IMR-90 (cell line): ENCODE measurements at places on chromosomes 6 and 20. TPM values are rescaled to one million over a fixed set of nuclear protein-coding genes. Genes with fewer than 3 reads are reported as not detected.

Gene GLP1R
- not detected in 2 replicates for polyA plus RNA-seq

Gene PSORS1C2
- not detected in 2 replicates for polyA plus RNA-seq

Gene CTAGE9
- not detected in 2 replicates for polyA plus RNA-seq

Gene PRSS16
- 0.14 and 0.39 TPM in 2 replicates for polyA plus RNA-seq

Gene SIRPD
- not detected in 2 replicates for polyA plus RNA-seq

Gene ADIG
- polyA plus RNA-seq = not detected in 2 replicates

Gene MYLK4
- 0.07 TPM in 2 replicates for polyA plus RNA-seq

Gene MACROD2
- polyA plus RNA-seq = 0.06 TPM in 1 of 2 replicates, not detected in the other

Gene BPIFB4
- polyA plus RNA-seq = not detected in 2 replicates

Gene EPB41L1
- 33.6 and 33.7 TPM in 2 replicates for polyA plus RNA-seq

Gene TP53TG5
- polyA plus RNA-seq = not detected in 2 replicates

Gene KCNQ5
- 0.75 and 1.1 TPM in 2 replicates for polyA plus RNA-seq

Gene GSTA2
- not detected in 2 replicates for polyA plus RNA-seq

Gene USP49
- 1.4 and 2.1 TPM in 2 replicates for polyA plus RNA-seq
